ENCODE measurements at places on chromosomes 5 and 9.

DNA sequence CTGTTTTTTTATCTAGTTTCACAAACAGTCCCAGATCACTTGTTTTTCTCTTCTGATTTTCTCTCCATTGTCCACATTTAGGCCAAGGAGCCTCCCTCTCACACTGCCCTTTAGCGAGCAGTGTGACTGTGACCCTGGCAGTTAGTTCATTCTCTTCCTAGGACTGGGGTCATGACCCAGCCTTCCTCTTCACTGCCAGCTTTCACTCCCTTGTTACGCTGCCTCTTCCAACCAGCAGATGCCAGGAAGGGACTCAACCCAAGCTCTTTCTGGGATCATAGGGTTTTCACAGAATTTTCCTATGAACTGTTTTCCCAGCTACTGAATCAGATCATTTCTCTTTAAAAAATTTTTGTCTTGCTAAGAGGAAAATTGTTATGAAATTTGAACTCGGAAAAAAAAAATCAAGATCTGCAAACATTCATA lies 70.9 kb downstream of the LMNB1 start:
- DNase-seq: no peak

DNA sequence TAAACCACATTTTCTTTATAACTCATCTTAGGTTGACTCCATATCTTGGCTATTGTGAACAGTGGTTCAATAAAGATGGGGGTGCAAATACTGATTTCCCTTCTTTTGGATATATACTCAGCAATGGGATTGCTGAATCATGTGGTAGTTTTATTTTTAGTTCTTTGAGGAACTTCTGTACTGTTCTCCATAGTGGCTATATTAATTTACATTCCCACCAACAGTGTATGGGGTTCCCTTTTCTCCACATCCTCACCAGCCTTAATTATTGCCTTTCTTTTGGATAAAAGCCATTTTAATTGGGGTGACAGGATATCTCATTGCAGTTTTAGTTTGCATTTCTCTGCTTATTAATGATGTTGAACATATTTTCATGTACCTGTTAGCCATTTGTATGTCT lies 107.7 kb upstream of the EQTN start:
- no peak for DNase-seq

- no peak for DNase-seq
These were observed 12.9 kb upstream of the F2RL1 start for GRCh38 chr5:76805821-76806505.

DNA sequence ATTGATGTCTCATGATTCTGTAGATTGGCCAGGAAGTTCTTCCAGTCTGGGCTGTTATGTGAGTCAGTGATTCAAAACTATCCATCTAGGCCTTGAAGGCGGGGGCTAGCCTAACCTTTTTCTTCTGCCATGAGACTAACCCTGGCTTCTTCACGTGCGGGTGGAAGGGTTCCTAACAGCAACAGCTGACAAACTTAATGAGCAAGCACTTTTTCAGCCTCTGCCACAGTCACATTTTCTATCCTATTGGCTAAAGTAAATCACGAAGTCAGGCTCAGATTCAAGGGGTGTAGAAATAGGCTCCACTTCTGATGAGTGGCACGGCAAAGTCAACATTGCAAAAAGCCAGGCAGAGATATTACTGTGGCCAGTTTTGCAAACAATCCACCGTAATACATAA lies 68.4 kb downstream of the STK32A start:
- DNase-seq: no peak

GRCh38 chr9:14085810-14086209 lies 228.1 kb downstream of the NFIB start:
- no peak for DNase-seq

DNA sequence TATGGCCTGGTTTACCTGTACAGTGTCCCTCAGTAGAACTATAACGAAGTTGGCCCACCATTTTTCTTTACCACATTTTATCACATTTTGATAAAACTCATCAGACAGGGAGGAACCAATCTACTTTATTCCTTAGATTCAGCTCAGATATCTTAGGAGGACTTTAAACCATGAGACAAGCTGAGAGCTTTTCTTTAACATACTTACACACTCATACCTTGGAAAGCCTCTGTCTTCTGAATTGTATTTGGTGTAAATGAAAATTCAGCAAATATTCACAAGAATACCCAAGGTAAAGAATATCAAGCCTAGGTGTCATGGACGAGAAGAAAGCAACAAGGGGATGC lies 313.2 kb downstream of the ENC1 start:
- DNase-seq: no peak

DNA sequence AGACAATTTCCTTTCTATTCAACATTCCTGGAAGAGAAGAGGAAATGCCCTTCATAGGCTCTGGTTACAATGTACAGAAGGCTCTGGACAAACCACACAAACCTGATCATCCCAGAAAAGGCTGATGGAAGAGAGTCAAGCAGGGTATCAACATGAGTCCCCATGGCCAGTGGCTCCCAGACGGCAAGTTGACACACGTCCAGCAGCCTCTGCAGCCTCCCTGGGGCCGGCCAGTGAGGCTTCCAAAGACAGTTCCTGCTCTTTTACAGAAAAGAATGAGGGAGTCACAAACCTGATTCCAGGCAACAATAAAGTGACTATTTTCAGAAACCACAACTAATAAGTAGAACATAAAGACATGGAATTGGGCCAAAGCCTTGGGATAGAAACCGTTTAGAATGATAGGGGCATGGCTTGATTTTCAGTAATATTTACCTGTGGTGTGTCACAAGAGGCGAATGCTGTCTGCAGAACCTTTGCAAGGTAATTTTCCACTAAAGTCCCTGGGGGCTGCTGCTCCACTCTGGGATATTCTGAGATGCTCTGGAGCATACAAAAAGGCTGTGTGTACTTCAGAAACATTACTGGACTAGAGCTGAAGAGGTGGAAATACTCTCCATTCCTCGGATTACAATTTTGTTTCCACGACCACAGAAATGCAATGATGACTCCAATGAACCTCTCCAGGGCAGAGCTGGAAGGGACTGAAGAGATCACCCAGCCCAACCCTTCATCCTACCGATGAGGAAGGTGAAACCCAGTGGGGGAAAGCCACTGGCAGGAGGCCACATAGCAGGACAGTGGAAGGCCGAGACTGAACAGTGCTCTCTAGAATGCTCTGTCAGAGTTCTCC lies 10.4 kb downstream of the MED27 start:
- no peak for DNase-seq

- DNase-seq: no peak
These were observed 86.2 kb downstream of the CSNK1G3 start for GRCh38 chr5:123598028-123598689.

GRCh38 chr5:82785456-82785855 lies 291.7 kb downstream of the TMEM167A start:
- no peak for DNase-seq

Data from cardiac septum (tissue), 1 donor.